ENCODE measurements at places on chromosomes 4 and X.

DNA sequence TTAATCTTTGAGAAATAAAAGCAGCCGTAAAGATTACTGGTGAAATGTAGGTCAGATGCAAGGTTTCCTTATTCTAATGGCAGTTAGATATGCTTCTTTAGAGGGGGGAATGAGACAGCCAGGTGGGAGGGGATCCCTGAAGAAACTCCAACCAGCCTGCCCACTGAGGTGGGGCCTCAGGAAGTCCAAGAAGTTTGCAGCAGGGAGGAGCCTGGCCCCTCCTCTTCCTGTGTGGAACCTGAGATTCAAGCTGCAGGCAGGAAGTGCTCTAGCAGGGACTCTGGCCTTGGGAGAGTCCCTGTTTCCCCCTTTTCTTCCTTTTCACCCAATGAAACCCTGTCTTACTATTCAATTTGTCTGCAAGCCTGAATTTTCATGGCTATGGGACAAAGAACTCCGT is 101.4 kb upstream of the SLITRK2 start:
- no peak for DNase-seq

- DNase-seq: no peak
Measured at GRCh38 chr4:61877266-61877665, 677.1 kb downstream of the ADGRL3 start.

- DNase-seq: no peak
Measured at GRCh38 chrX:43644124-43644701, 11.9 kb upstream of the MAOA start.

GRCh38 chr4:61841714-61842113 is 641.6 kb downstream of the ADGRL3 start:
- no peak for DNase-seq

GRCh38 chr4:87620491-87620890 is 12.2 kb downstream of the DSPP start:
- no peak for DNase-seq

DNA sequence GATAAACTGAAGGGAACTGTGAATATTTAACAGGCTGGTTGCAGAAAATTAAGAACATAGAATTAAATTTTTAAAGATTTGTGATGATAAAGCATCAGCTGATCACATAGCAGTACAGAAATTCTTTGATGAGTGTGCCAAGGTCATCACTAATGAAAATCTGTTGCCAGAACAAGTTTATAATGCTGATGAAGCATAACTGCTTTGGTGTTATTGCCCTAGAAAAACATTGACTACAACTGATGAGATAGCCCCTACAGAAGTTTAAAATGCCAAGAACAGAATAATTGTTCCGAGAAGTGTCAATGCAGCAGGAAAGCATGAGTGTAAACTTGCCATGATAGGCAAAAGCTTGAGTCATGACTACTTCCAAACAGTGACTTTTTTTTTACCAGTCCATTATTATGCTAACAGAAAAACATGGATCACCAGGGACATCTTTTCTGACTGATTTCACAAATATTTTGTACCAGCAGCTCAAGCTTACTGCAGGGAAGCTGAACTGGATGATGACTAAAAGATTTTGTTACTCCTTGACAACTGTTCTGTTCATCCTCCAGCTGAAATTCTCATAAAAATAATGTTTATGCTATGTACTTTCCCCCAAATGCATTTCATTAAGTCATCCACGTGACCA is 1136.6 kb downstream of the FAT4 start:
- DNase-seq: no peak

DNA sequence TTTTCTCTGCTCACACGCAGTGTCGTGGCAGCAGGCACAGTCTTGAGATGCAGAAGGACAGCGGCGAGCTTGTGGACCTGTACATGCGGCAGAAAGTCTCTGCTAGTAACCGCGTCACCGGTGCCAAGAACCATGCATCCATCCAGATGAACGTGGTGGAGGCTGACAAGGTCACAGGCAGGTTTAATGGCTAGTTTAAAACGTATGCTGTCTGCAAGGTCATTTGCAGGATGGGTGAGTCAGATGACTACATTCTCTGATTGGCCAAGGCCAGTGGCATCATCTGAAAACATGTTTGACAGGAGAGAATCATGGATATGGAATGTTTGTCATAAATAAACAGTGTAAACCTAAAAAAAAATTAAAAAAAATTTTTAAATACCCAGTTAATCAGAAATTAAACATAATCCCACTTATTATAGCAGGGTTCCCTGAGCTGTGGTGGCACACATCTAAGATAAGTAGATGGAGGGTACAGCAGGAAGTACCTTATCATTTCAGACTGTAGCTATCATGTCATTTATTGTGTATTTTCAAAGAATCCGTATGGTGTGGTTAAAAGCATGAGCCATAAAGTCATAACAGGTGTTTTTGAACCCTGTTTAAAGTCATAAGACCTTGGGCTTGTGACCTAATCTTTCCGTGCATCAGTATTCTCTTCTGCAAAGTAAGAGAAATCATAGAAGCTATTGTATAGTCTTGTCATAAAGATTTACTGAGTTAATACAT is 7.5 kb upstream of the BMP2K start:
- no peak for DNase-seq

DNA sequence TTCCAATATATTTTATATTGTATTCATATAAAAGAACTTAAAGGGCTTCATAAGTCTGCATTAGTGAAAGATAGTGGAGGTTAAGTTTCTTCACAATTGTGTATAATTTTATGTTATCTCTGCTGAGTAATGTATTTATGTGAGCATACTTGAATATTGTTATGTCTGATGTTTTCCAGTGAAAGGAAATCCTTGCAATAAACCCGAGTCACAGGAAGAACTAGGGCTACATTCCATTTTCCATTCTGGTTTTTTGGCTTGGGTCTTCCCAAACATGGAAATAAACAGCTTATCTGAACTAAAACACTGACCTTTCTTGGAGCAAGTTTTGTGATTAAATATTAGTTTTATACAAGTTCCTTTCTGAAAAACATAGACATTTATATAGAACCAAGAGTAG is 231.3 kb upstream of the GPRIN3 start:
- DNase-seq: no peak
